ENCODE measurements at places on chromosomes 2 and 18.
A peak's percentile ranks its signal among the peaks of the same experiment; 100 is the strongest.

DNA sequence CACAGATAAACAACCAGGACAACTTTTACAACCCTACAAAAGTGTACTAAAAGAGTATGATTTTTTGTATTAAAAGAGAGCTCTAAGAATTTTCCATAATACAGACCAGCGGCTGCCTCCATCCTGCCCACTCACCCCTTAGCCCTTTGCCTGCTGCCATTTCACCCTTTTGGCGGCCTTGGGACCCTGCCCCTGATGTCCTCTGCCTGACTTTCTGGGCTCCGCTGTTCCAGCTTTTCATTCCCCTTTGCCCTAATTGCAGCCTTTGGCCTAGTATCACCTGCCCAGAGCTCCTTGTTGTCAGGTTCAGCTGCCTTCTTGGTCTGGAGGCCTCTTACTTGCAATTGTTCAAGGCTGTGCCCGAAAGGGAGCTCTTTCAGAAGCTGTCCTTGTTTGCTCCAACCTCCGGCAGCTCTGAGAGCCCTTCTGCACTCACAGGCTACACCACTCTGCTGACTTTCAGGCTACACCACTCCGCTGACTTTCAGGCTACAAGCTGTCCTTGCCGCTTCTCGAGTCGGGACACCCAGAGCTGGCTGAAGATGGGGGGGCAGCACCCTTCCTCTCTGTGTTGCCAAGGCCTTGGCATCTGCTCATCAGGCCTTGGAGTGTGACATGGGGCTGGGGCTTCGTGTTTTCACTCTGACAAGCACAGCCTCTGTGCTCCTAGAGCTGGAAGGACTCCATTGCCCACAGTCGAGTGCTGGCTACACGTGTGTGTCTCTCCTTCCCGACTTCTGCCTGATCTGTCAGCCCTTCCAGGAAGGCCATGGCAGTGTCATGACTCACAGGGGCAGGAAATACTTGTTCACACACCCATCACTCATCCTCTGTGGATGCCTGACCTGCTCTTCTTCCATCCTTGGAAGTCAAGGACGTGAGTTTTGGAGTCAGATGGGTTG is 43.1 kb upstream of the HDAC4 start:
- DNase-seq: peak; percentile 13

DNA sequence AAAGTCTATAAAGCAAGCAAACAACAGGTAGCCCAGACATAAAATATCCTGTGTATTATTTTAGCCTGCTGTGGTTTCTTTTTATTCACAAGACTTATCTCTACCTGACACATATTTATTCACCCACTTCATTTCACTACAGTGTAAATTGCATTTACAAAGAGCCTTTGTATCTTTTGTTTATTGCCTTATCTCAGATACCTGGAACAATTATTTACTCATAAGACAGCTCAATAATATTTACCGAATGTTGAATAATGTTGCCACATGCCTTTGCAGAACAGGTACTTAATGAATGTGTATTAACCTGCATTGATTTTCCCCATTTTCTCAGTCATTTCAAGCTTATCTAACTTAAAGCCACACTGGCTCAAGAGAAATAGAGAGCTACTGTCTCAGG is 603.6 kb downstream of the FBXO15 start:
- no peak for DNase-seq

GRCh38 chr2:85180322-85181133 is 47.3 kb downstream of the TCF7L1 start:
- no peak for DNase-seq

DNA sequence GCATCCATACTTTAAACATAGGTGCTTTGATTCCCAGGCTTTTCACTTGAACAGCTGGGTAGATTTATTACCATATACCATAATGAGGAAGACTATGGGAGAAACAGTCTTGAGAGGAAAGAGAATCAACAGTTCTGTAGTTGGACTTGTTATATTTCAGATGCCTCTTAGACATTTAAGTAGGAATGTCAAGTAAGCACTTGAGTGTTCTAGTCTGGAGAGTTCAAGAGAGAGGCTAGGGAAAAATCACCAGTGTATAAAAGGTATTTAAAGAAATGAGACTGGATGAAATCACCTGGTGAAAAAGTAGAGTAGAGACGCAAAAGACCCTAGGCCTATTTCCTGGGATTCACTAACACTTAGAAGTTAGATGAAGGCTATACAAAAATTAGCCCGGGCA is 13.5 kb upstream of the CCNT2 start:
- no peak for DNase-seq

GRCh38 chr2:55879976-55880375 is 43.6 kb downstream of the EFEMP1 start:
- no peak for DNase-seq

DNA sequence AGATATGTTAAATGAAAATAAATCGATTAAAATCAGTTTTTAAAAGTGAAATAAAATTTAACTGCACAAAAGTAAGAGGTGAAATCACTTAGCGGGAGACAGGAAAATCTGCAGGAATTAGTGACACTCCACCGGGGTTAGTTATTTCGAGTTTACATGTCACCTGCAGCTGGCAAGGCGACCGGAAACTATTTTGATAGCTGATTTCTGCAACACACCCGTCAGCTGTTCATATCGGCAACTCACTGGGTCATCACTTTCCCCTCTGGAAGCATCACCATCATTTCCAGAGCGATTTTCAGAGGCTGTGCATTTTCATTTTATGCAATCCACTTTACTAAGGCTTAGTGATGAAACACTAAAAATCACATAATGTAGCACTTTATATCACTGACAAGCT is 52.9 kb downstream of the PXDN start:
- no peak for DNase-seq

GRCh38 chr2:182404975-182405561 is 21.8 kb downstream of the PDE1A start:
- DNase-seq: no peak

- no peak for DNase-seq
These were observed 131.4 kb downstream of the VWC2L start for GRCh38 chr2:214542295-214542694.

GRCh38 chr2:136363470-136363869 is 245.5 kb upstream of the CXCR4 start:
- no peak for DNase-seq

- DNase-seq: no peak
These were observed 88.9 kb downstream of the DAW1 start for GRCh38 chr2:227960317-227960716.

DNA sequence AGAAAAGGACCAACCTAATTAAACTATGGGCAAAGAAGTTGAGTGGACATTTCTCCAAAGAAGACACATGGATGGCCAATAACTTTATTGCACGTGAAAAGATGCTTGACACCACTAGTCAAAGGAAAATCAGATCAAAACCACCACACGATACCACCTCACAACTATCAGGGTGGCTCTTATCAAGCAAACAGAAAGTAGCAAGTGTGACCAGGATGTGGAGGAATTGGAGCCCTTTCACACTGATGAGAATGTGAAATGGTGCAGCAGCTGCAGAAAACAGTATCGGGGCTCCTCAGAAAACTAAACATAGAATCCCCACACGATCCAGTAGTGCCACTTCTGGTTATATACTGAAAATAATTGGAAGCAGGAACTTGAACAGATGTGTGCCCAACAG is 72.2 kb upstream of the ALKAL2 start:
- no peak for DNase-seq

GRCh38 chr2:186540941-186541340 is 48.9 kb upstream of the ITGAV start:
- DNase-seq: no peak

DNA sequence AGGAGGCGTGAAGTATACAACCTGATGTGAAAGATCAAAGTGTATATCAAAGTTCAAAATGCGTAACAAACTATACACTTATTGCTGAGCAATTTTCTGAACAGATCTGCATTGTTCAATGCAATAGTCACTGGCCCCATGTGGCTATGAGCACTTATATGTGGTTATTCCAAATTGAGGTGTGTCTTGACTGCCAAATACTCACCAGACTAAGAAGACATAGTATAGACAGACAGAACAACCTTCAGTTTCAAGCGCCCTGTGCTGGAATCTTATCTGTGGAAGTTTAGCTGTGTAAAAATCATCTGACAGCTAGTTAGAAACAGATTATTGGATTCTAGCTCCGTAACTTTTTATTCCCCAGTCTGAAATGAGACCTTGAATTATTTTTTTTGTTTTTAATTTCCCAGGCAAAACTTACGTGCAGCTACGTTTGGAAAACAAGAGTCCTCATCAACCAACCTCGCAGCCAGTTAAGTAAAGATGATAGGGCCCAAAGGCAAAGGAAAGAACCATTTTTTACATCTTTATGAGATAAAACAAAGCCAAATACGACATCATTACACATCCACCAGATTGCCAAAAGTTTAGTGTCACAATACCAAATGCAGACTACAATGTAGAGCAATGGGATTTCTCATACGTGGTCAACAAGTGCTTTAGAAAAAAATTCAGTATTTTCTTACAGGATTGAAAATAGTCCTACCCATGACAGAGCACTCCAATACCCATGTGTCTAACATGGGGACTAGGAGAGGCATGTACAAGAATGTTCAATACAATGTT is 37.2 kb downstream of the MBOAT2 start:
- peak; percentile 62 for DNase-seq

DNA sequence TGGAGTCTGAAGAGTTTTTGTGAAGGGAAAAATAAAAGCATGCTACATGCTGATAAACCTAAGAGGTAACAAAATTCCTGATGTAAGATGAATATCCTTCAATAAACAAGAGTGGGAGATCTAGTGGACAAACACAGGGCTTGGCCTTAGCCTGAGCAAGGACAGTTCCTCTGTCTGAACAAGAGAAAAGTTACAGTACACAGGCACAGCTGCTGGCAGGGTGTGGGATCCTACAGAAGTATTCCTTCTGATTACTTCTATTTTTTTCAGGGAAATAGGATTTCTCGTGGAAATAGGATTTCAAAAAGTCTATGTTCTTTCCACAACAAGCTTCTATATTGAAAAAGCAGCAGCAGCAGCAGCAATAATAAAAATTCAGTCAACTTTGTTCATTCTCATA is 54.1 kb downstream of the NBAS start:
- DNase-seq: peak; percentile 21

DNA sequence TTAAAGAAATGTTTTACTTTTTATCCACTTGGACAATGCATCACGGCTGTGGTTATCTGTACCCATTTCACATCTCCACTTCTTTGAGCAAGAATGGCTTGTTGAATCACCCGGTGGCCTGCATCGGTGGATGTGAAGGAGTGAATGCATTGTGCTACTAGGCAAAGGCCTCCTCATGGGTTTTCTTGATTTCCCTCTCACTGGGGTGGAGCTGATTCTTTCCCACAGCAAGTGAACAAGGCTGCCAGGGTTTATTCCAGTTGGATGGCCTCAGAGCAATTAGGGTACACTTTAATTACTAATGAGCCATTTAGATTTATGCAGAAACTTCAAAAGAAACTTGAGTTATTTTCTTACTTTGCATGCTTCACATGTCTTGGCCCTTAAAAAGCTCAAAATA is 387.1 kb downstream of the RND3 start:
- DNase-seq: no peak

DNA sequence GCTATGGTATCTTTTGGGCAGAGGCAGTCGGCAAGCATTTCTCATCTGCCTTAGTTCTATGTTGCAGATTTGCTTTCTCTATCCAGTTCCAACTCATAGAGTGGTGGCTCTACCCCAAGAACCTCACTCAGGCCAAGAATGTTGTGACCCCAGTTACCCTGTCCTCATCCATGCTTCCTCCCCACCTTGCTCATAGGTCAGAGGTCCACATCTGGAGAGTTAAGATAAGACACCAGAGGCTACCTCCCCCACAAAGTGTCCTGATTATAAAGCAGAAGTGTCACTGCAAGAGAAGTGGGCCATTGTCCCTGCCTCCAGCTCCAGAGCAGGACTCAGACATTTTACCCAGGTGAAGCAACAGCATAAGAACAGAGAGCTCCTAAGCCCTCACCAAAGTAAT is 276.8 kb upstream of the CHST9 start:
- DNase-seq: no peak

DNA sequence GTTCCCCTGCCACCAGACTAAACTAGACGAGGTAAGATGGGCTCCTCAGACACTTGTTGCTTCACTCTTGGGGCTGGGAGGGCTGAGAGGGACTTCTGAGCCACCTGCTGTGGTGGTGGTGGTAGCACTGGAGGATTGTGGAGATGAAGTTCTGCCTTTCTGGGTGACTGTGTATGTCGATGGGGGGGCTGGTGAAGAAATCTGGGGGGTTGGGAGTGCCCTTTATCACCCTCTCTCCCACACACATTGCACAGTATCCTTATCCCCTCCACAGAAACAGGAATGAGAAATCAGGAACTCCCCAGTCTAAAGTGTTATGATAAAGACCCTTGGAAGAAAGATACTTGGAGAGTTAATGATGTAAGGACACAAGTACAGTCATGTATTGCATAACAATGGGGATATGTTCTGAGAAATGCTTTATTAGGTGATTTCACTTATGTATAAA is 38.5 kb downstream of the HK2 start:
- no peak for DNase-seq

DNA sequence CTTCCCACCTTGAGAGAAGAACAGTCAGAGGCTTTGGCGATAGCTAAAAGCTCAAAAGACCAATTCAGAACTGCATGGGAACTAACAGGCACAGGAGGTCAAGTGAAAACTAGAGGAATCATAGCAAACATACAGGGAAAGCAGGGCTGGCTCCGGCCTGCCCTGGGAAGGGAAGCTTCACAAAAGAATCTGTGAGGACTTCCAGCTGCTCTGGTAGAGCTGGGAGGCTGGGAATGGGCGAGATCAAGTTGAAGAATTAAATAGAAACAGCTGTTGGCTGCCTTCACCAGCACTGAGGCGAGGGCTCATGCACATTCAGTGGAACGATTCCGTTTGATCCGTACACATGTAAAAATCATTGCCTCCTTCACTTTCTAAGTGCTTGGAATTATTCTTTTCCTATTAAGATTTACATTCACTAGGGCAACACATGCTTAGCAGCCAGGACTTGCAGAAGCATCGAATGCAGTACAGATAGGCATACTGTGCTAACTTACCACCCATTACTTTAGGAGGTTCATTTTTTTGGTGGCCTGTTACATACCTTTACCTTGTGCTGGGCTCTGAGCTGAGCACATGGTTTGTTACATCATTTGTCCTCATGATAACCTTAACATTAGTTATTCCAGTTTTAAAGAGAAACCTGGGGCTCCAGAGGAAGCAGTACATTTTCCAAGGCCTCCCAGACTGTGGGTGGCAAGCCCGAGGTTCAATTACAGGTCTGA is 125.4 kb upstream of the RNF152 start:
- peak; percentile 74 for DNase-seq

DNA sequence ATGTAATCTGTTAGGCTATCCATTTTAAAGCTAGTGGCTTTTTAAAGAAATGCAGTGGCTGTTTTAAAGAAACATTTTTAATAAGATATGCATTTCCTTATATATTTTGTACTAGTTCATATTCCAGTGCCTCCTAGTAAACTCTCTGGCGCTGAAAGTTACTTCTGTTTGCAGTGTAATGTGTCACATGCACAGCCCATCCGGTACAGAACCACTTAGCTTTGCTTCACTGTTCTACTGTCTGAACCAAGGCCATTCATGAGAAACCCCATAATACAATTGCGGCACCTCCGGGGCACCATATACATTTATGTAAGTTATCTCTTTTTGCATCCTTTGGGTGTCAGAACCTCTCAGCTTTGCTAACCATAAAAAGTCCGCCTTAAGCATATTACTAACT is 114.6 kb upstream of the KCTD1 start:
- no peak for DNase-seq

GRCh38 chr2:21930226-21930625 is 806.5 kb downstream of the TDRD15 start:
- no peak for DNase-seq

GRCh38 chr2:59177748-59178147 is 936.6 kb upstream of the FANCL start:
- no peak for DNase-seq

- no peak for DNase-seq
These were observed 18.3 kb downstream of the AAK1 start for GRCh38 chr2:69625078-69625795.
